Fibroblast of lung (primary cell): ENCODE measurements at places on chromosomes 6 and 20.

- DNase-seq, result peak; percentile 48
Observed at GRCh38 chr6:26660000-26660361, 435 bp upstream of the ZNF322 start.

DNA sequence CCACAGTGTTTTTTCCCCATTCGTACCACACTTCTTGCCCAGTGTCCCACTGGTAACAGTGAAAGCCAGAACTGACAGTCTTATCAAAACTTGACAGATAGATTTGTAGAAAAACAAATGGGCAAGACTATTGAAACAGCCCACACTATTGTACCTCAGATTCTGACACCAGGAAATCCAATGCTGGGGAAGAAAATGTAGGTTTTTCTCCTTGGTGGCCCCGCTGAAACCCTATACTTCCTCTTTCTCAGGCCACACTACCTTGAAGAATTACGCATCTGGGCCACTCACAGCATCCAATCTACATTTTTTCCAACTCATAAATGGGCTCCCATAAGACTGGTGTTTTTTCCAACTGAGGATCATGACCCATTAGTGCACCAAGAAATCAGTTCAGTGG, 90.9 kb upstream of the HDDC2 start:
- no peak for DNase-seq

DNA sequence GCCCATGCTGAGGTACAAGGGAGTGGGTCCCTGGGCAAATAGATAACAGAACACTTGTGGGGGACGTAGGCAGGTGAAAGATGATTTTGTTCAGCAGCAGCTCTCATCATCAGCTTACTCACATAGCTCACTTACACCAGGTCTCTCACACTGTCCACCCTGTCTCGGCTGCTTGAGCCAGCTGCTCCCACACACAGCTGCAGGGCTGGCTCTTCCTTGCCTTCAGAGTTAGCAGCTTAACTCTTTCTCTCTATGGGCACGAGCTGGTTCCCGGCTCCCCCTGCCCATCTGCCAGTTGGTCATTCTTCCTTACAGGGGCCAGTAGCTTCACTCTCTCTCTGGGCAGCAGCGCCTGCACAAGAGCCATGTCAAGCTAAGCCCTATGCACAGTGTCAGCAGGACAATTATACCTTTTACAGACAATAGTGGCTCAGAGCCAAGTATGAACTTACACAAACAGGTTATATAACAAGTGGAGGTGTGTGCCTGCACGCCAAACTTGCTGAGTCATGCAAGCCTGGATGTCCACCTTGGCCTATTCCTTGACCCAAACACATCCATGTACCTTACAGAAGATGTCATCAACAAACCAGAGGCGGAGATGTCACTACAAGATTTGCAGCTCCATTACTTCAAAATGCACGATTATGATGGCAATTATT, 18.7 kb downstream of the ZNF391 start:
- no peak for DNase-seq

DNA sequence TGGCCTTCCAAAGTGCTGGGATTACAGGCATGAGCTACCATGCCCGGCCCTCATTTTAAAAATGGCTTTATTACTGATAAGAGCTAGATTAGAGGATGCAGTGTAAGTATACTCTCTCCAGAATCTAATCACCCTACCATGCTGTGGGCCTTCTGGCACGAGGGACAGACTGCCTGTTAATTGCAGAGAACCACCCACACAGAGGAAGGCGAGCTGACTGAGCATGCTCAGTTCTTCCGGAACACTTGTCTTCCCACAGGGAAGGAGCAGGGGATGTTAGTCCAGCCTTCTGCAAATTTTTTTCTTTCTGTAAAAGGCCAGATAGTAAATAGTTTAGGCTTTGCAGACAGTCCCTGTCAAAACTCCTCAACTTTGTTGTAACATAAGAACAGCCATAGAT, 48.9 kb downstream of the ALDH5A1 start:
- no peak for DNase-seq

GRCh38 chr6:132194529-132194928, 206.7 kb downstream of the MOXD1 start:
- DNase-seq, result no peak

GRCh38 chr20:4896971-4897497, 104.3 kb downstream of the SLC23A2 start:
- no peak for DNase-seq

DNA sequence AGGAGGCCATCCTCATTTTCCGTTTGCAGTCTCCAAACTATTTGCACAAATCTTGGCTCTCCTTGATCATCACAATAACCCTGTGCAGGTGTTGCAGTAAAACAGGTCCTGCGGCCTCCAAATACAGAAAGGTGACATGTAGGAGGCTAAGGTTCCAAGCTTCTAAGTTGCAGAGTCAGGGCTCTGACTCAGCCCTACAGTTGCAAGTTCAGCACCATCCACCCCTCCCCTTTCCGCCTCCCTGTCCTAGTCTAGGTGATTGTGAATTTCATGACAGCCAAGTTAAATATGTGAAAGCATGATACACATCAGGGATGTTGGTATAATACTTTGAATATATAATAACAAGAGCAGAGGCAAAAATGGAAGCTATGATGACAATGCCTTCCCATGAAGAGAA, 317.3 kb upstream of the CDH4 start:
- DNase-seq, result no peak

GRCh38 chr6:8879334-8879733, 444.0 kb upstream of the SLC35B3 start:
- no peak for DNase-seq

DNA sequence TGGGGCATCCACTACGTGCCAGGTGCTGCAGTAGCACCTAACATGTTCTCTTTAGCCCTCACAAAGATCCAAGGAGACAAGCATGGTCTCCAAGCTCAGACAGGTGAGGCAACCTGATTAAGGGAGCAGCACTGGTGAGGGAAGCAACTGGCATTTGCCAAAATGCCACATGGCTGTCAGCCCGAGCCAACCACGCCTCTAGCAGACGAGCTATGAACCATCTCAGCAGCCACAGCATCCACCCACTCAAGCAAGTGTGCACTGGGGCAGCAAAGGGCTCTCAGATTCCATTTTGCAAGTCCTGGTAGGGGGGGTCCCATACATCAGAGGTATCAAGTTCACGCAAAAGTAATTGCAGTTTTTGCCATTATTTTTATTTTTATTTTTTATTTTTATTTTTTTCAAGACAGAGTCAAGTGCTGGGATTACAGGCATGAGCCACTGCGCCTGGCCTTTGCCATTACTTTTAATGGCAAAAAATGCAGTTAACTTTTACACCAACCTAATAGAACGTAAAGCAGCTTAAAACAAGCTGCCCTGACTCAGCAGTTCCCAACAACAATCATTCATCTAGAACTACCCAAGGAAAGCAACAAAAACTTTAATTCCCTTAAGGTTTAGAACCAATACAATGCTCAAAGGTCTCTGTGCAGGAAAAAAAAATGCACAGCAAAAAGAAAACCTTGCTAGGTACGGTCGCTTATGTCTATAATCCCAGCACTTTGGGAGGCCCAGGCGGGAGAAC, 36.3 kb upstream of the SPDEF start:
- DNase-seq, result no peak

- peak; percentile 28 for DNase-seq
Observed at GRCh38 chr6:18034798-18035202, 47.4 kb upstream of the KIF13A start.

- DNase-seq, result no peak
Observed at GRCh38 chr6:147418523-147418922, 90.0 kb upstream of the SAMD5 start.

- peak; percentile 66 for DNase-seq
Observed at GRCh38 chr6:158232316-158233213, 64.4 kb downstream of the GTF2H5 start.

GRCh38 chr6:39451831-39452230, 129.3 kb upstream of the KCNK16 start:
- DNase-seq, result no peak

GRCh38 chr20:61120595-61121515, 131.2 kb upstream of the CDH4 start:
- DNase-seq, result peak; percentile 75

DNA sequence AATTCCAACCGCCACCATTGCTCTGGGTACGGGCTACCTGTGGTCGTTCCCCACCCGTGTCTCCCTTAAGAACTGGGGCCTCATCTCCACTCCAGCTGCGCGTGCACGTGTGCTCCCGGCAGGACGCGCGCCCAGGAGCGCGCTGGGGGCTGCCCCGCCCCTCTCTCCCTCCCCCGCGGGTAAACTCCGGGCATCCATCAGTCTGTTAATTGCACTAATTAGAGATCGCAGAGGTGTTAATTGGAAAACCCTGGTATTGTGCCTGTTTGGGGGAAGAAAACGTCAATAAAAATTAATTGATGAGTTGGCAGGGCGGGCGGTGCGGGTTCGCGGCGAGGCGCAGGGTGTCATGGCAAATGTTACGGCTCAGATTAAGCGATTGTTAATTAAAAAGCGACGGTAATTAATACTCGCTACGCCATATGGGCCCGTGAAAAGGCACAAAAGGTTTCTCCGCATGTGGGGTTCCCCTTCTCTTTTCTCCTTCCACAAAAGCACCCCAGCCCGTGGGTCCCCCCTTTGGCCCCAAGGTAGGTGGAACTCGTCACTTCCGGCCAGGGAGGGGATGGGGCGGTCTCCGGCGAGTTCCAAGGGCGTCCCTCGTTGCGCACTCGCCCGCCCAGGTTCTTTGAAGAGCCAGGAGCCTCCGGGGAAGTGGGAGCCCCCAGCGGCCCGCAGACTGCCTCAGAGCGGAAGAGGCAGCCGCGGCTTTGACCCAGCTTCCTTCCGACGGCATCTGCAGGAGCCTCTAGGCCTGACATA, 14.4 kb downstream of the FOXP4 start:
- DNase-seq, result peak; percentile 34

DNA sequence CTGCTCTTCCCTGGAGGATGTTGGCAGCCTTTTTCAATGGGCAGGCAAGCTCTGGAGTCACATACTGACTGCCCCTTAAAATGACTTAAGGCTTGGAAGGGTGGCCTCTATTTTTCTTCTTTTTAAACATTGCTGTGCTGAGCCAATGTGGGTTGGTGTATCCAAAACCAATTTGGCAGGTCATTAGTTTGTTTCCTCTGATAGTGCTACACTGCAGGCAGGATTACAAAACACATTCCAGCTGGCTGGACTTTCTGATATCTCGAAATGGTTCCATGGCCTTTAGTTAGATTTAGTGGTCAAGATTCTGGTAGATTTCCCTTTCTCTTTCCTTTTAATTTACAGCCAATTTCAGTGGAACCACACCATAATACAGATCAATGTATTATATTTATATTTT, 28.1 kb upstream of the BMP2 start:
- no peak for DNase-seq

- no peak for DNase-seq
Observed at GRCh38 chr6:14713966-14714631, 531.8 kb upstream of the JARID2 start.

DNA sequence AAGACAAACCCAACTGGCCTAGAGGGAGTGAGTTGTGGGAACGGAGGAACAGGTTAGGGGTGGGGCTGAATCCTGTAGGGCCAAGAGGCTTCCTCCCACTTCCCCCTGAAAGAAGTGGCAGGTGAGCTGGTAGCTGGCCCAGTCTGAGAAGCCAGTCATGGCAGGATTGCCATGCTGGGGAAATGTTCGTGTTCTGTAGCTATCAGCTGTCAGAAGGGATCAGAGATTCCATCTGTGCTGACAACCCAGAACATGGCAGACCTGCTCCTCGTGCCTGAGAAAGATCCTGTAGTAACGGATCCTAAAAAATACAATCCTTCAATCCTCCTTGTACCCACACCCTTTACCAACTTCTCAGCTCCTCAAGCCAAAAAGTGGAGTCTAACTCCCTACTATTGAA, 43.0 kb downstream of the BANF2 start:
- no peak for DNase-seq

GRCh38 chr6:119368921-119369320, 19.4 kb upstream of the MAN1A1 start:
- DNase-seq, result no peak

- no peak for DNase-seq
Observed at GRCh38 chr6:37802810-37803209, 16.7 kb upstream of the ZFAND3 start.

DNA sequence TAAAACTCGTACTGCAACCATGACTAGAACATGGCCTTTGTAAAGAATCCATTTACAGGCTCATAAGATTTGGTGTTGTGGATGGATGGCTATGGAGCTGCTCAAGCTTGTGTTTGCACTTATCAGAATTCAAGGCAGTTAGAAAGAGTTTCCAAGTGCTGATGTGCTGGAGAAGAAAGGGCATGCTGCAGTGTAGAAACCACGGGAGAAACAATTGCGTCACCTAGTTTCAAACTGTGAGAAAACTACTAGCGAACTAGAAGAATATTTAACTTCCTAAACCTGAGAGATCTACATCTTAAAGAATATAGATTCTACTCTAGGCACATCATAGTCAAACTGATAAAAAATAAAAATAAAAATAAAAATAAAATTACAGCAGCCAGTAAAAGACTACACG, 116.2 kb downstream of the SGK1 start:
- no peak for DNase-seq

DNA sequence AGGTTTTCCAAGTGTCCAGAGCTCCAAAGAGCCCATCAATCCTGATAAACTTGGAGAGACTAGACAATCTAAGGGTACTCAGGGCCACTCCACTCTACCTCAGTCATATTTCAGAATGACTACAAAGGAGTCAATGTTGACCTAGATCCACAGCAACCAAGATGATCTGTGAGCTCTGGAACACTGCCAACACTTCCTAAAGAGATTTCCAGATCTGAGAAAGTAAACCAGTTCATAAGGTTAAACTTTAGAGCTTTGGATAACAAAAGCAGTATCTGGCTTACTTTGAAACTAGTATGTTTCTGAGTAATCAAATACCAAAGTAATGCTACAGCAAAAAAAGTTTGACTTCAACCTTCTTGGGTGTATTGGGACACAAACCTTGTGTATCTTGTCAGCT, 122.7 kb downstream of the BTBD9 start:
- DNase-seq, result peak; percentile 31

- DNase-seq, result no peak
Observed at GRCh38 chr6:105624021-105624420, 221.1 kb upstream of the PREP start.

- no peak for DNase-seq
Observed at GRCh38 chr6:36120539-36120938, 9.8 kb upstream of the MAPK13 start.

GRCh38 chr6:15990179-15990578, 138.7 kb upstream of the MYLIP start:
- no peak for DNase-seq

DNA sequence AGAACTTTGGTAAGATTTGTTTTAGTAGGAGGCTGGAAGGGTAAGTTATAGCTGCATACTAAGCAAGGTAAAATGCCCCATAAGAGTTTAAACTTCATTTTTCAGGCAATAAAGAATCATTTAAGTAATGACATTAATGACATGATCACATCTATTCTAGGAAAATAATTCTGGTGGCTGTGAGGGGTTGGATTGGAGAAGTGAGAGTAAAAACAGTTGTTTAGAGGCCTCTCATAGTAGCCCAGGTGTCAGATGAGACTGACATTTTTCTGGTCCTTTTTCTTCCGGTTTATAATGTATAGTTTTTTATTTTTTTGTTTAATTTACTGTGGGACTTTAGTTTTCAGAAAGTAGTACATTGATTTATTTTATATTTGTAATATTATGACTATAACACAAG, 40.8 kb downstream of the ITCH start:
- DNase-seq, result no peak
